ENCODE measurements at places on chromosomes 16 and 17.

GRCh38 chr17:66542129-66542966 lies 239.9 kb downstream of the PRKCA start:
- no peak for DNase-seq

DNA sequence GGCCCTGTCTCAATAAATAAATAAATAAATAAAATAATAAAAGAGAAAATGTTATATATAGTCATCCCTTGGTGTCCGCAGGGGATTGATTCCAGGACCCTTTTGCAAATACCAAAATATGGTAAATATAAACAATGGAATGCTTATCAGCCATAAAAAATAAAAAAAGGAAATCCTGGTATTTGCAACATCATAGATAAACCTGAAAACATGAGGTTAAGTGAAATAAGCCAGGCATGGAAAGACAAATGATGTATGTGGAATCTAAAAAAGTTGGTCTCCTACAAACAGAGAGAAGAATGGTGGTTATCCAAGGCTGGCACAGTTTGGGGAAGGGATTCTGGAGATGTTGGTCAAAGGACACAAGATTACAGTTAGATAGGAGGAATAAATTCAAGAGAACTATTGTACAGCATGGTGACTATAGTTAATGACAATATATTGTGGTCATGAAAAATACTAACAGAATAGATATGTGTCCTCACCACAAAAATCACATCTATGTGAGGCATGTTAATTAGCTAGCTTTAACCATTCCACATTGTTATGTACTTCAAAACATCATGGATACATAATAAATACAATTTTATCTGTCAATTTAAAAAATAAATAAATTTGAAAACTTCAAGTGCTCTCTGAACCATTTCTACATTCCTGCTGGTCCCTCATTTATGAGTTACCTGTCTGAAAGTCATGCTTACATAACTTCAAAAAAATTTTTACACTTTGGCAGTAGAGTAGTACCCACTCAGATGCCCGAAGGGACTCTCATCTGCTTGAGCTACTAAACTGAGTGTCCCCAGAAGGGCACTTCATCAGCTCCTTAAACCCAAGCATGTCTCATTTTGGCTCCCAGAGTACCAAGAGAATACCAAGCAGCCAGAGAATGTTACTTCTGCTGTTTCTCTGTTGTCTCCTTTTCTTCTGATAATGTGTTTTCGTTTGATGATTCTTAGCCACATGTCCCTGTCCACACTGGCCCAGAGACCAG lies 26.6 kb downstream of the N4BP1 start:
- no peak for DNase-seq

GRCh38 chr17:50190293-50190602 lies 11.2 kb downstream of the COL1A1 start:
- no peak for DNase-seq

DNA sequence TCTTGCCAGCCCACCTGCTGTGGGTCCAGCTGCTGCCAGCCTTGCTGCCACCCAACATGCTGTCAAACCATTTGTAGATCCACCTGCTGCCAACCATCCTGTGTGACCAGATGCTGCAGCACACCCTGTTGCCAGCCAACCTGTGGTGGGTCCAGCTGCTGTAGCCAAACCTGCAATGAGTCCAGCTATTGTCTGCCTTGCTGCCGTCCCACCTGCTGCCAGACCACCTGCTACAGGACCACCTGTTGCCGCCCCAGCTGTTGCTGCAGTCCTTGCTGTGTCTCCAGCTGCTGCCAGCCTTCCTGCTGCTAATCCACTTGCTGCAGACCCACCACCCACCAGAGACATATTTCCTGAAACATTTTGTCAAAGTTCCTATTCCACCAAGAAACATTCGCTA lies 641 bp downstream of the KRTAP9-1 start:
- no peak for DNase-seq

DNA sequence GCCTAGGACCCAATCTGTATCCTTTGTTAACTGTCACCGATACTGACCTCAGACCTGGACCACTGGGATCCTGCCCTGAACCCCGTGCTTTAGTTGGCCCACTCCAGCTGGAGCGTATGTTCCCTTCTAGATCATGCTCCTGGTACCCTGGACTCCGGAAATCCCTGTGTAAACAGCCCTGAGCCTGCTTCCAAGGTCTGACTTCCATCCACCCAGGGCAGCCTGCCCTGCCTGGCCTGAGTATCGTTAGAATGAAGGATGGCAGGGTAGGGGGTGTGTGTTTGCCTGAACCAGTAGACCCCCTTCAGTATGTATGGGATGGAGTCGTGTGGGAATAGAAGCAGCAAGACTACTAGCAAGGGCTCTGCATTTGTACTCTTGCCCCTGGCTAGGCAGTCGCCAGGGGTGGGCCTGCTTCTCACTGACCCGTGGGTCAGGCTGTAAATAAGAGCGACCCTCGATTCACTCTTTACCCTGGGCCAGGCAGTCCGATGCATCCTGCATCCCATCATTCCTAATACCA lies 691 bp upstream of the TMEM98 start:
- no peak for DNase-seq

DNA sequence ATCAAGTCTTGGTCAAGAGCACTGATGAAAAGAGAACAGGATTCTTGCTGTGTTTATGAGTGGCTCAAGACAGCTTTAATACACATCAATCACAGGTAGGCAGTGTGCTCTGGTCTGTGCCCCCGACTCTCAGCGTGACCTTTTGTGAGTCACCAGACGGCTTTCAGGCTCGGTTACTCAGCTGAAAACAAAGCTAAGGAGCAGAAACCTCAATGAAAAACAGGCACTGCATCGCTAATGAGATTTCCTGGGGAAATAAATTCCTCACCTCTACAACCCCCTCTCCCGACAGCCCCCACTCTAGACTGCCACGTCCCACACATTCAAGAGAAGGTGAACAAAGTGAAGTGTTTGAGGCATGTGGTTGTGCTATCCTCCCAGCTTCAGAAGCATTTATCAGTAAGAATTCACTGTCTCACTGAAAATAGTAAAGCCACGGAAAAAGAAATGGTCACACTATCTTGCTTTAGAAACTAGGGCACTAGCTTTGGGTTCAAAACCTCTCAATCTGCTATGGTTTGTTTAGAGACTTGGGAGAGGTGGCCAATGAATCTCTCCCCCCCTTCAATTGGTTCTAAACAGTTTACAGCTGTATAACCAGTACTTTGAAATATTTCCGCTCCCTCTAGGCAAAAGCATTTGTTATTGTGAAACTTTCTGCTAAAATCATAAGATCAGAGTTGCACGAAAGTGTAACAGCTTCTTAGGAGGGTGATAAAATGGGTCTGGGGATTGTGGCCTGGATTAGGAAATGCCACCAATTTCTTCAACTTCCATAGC lies 199.5 kb upstream of the PMFBP1 start:
- DNase-seq, result no peak

DNA sequence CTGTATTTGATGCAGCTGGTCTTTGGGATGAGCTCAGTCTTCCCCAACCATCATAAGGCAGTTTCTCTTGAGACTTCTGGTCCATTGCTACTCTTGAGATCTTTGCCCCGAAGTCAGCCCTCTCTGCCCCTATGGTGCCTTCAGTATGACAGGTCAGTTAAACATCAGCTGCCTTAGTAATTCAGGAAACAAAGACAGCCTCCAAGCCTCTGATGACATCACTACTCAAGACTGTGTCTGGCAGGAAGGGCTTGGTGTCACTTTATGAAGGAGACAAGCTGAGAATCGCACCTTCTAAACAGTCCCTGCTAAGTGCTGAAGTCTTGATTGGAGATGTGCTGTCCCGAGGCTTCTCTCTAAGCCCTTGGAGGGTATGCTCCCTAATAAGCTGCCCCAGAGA lies 104.9 kb upstream of the TBX2 start:
- no peak for DNase-seq

- DNase-seq, result no peak
These were observed 4.4 kb upstream of the DHX40 start for GRCh38 chr17:59561042-59561441.

GRCh38 chr16:70591615-70592014 lies 54.7 kb upstream of the IL34 start:
- DNase-seq, result no peak

GRCh38 chr16:73230651-73231050 lies 182.7 kb upstream of the ZFHX3 start:
- no peak for DNase-seq

DNA sequence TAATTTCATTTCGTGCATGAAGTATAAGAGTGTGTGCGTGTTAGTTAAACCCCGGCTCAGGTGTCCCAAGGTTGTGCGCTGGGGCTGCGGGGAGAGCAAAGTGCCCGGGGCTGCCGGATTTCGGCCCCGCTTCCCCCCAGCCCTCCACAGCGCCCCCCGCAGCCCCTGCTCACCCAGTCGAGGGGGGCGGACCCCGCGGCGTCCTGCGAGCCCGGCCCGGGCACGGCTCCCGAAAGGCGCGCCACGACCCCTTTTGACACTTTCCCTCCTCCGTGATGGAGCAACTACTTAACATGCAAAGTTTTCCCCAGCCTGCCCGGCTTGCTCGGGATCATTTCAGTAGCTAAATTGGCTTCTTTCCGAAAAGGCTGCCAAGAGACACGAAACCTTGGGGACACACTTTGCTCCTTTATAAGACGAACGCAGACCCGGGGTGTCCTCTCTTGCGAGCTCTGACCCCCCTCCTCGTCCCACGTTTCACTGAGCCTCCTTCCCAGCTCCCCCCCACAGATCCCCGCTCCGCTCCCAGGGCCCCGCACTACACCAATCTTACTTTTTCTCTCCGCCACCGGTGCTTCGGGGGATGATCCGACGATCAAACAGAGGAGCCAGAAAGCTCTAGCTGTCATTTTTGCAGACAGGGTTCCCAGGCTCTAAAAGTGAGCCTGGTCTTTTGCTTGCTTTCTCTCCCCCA lies 552 bp downstream of the C17orf58 start:
- no peak for DNase-seq

DNA sequence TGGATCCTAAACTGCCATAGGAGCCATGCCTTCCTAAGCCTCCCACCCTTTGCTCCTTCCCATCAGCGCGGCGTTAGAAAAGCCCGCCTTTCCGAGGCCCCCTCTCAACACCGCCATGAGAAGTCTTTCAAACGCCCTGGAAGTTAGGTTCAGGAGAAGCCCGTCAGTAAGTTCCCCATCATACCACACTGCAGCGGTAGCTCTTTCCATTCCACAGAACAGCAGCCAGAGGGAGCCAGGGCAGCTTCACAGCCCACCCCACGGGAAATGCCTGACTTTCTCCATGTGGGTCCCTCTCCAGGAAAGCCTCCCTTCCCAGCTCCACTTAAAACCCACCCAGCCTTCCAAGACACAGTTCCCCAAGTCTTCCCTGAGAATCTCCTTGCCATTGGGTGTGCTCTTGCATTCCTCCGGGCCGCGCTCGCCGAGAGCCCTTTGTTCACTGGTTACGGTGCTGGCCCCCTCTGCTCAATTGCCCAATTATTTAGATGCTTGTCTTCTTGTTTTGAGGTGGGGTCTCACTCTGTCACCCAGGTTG lies 28.7 kb downstream of the KIAA0513 start:
- no peak for DNase-seq

DNA sequence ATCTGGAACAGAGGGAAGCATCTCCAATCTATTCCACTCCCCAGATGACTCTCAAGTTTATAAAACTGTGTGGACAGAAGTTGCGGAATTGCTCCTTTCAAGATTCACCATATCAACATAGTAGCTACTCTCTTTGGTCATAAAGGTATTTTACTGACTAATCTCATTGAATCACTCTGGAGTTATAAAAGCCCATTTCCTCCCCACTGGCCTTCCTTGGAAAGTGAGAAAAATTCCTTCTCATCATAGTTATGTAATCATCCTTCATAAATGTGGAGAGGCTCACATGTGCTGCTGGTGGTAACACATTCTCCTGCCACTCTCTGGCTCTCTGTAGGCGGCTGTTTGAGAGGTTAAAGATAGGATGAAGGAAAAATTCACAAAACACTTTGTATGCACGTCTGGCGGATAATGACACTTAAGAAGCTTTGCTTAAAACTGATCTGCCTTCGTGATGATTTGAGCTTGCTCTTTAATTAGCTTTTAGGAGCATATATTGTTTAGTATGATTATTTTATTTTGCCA lies 1034.0 kb upstream of the EEF2KMT start:
- DNase-seq, result no peak

GRCh38 chr17:55576996-55577586 lies 65.8 kb upstream of the SMIM36 start:
- DNase-seq, result no peak

DNA sequence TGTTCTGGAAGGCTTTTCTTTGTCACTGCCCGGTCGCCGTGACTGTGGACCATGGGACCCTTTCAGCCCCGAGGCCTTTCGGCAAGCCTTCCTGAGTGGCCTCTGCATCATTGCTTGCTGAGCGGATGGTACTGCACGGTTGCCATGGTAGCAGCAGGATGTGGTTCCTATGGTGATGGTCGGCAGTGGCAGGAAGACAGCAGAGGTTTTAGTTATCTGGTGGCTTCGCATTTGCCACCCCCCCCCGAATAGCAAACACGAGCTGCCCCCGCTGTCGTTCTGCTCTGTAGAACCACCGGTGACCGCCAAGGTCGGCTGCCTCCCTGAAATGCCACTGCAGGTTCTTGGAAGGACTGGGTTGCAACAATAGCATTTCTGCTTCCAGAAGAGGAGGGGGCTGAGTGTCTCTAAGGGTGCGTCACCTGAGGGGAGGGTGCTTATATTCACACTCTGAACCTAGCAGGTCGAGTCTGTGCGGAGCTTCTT lies 76.6 kb downstream of the CMIP start:
- no peak for DNase-seq

GRCh38 chr17:43556292-43556691 lies 10.2 kb upstream of the ETV4 start:
- no peak for DNase-seq

GRCh38 chr17:35167046-35167445 lies 19.4 kb downstream of the UNC45B start:
- DNase-seq, result no peak

- DNase-seq, result no peak
These were observed 1.1 kb downstream of the C1QBP start for GRCh38 chr17:5437721-5438317.

- no peak for DNase-seq
These were observed 12.2 kb upstream of the ZNF267 start for GRCh38 chr16:31861455-31861854.

DNA sequence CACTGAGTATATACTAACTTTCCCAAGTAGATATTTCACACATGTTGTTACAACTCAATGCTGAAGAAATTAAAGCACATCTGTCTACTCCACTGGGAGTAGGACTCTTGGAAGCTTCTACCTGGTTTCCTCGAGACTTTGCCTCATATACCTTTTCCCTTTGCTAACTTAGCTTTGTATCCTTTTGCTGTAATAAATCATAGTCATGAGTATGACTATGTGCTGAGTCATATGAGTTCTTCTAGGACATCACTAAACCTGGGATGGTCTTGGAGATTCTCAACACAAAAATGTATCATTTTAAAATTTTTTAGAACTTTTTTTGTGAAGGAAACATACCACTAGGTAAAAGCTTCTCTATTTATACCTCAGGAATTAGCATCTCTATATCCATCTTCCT lies 39.8 kb downstream of the ABCA5 start:
- no peak for DNase-seq

GRCh38 chr17:11035681-11036080 lies 197.8 kb upstream of the PIRT start:
- DNase-seq, result no peak

- DNase-seq, result no peak
These were observed 6.6 kb upstream of the ABCA5 start for GRCh38 chr17:69333561-69333960.

Data from NCI-H2029 treated with DMSO at 0.1 percent for 48 hours (cell line).